ENCODE measurements at places on chromosomes 2 and 18. TPM values are rescaled to one million over a fixed set of nuclear protein-coding genes. Genes with fewer than 3 reads are reported as not detected.

MAP3K19 gene
- total RNA-seq, result not detected

C1QL2 gene
- not detected for total RNA-seq

PAX8 gene
- total RNA-seq, result not detected

TFCP2L1 gene
- not detected for total RNA-seq

ANO7 gene
- 0.12 TPM for total RNA-seq

ATG9A gene
- 35.6 TPM for total RNA-seq

ALLC gene
- total RNA-seq, result not detected

WNT6 gene
- not detected for total RNA-seq

KIF3C gene
- 9.6 TPM for total RNA-seq

SERPINB12 gene
- not detected for total RNA-seq

GULP1 gene
- total RNA-seq, result 17.1 TPM

LRRC30 gene
- not detected for total RNA-seq

EFR3B gene
- total RNA-seq, result 3.0 TPM

ABCB11 gene
- total RNA-seq, result not detected

GPAT2 gene
- total RNA-seq, result 12.7 TPM

RBM44 gene
- 0.30 TPM for total RNA-seq

SIX2 gene
- 0.47 TPM for total RNA-seq

POTEJ gene
- not detected for total RNA-seq

FAHD2A gene
- total RNA-seq, result 31.6 TPM
